Testis (tissue), 5 donors: ENCODE measurements at places on chromosomes 3 and 15.

- H3K27ac ChIP-seq, result no peak overlapping the region
- no peaks in the 10 kb centered on the region for H3K27me3 ChIP-seq
- no peak overlapping the region for H3K4me3 ChIP-seq
- H3K4me1 ChIP-seq, result no peaks in the 10 kb centered on the region
- no peak for DNase-seq
- no peaks in the 10 kb centered on the region for H3K36me3 ChIP-seq
Observed at GRCh38 chr3:156160647-156161046, 40.3 kb downstream of the KCNAB1 start.

DNA sequence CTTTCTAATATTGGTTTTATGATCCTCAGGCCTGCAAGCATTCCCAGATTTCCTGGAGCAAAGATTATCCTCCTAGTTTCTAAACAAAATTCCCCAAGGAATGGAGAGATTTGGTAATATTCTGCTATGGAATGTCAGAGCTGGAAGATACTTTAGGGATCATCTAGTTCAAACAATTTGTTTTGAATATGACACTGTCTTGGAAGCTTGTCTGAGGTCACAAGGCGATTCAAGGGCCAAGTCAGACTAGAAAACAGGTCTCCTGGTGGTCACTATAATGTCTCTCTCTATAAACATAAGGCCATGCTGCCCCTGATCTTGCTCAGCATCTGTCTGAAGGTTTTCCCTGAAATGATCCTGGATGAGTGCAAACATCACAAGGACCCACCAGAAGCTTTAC, 143.4 kb upstream of the BCL6 start:
- no peak overlapping the region for H3K27ac ChIP-seq
- H3K27me3 ChIP-seq, result no peaks in the 10 kb centered on the region
- DNase-seq, result no peak
- H3K4me3 ChIP-seq, result no peak overlapping the region
- H3K36me3 ChIP-seq, result no peaks in the 10 kb centered on the region
- H3K4me1 ChIP-seq, result no peaks in the 10 kb centered on the region

DNA sequence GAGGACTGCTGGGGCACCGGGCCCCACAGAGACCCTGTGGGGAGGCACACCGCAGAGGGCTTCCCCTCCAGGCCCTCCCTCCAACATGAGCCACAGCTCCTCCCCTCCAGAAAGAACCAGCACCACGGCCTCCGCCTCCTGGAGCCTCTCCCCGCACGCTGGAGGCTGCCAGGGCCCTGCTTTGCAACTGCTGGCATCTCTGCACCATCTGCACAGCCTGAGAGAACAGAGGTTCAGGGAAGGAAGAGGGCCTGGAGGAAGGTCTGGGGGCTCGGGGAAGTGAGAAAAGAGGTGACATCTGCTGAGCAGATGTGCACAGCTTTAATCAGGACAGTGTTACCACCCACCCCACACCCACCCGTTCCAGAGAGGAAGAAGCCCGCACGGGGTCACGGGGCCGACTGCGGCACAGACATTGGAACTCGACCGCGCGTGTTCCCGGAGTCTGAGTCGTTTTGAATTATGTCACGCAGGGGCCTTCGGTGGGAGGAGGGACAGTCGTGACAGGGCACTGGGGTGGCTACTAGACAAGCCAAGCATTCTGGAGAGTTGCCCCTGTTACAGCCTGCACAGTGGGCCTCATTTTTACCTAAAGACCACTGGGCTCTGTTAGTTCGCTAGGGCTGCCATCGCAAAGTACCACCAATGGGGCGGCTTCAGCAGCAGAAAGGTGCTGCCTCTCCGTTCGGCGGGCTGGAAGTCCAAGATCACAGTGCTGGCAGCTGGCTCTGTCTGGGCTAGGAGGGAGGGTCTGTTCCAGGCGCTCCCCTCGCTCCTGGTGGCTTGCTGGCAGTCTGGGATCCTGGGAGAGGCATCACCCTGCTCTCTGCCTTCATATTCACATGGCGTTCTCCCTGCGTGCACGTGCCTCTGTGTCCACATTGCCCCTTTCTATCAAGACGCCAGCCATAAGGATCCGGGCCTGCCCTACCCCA, 194.8 kb downstream of the XXYLT1 start:
- H3K27me3 ChIP-seq, result no peaks in the 10 kb centered on the region
- H3K27ac ChIP-seq, result no peak overlapping the region
- no peak for DNase-seq
- no peaks in the 10 kb centered on the region for H3K4me1 ChIP-seq
- no peak overlapping the region for H3K4me3 ChIP-seq

GRCh38 chr15:28871168-28871567, 14.6 kb upstream of the APBA2 start:
- H3K27me3 ChIP-seq, result no peaks in the 10 kb centered on the region
- no peak overlapping the region for H3K4me3 ChIP-seq
- no peaks in the 10 kb centered on the region for H3K36me3 ChIP-seq
- no peak for DNase-seq
- H3K4me1 ChIP-seq, result no peaks in the 10 kb centered on the region

GRCh38 chr15:26771168-26771567, 1.7 kb downstream of the GABRB3 start:
- H3K27me3 ChIP-seq, result no peaks in the 10 kb centered on the region
- H3K4me1 ChIP-seq, result no peaks in the 10 kb centered on the region
- H3K4me3 ChIP-seq, result no peak overlapping the region
- no peaks in the 10 kb centered on the region for H3K36me3 ChIP-seq

DNA sequence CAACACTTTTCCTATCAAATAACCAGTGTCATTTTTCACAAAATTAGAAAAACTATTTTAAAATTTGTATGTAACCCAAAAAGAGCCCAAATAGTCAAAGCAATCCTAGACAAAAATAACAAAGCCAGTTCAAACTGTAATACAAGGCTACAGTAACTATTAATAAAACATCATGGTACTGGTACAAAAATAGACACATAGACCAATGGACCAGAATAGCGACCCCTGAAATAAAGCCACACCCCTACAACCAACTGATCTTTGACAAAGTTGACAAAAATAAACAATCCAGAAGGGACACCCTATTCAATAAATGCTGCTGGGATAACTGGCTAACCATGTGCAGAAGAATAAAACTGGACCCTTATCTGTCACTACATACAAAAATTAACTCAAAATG, 19.9 kb downstream of the TM4SF18 start:
- H3K4me1 ChIP-seq, result no peaks in the 10 kb centered on the region
- no peaks in the 10 kb centered on the region for H3K27me3 ChIP-seq
- no peaks in the 10 kb centered on the region for H3K36me3 ChIP-seq
- no peak overlapping the region for H3K27ac ChIP-seq

DNA sequence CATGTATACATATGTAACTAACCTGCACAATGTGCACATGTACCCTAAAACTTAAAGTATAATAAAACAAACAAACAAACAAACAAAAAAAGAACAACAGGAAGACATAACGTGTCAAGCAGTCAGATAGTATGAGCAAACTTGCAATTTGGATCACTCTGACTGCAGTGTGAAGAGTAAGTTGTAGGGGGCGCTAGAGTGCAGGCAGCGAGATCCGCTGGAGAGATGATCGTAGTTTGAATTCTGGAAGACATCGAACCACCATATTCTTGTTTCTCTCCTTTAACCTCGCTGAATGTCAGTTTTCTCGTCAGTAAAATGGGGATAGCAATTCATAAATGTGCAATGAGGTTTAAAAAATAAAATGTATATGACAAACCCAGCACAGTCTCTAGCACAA, 165.2 kb upstream of the LMCD1 start:
- H3K4me1 ChIP-seq, result no peaks in the 10 kb centered on the region
- no peak overlapping the region for H3K4me3 ChIP-seq
- H3K36me3 ChIP-seq, result no peaks in the 10 kb centered on the region
- no peaks in the 10 kb centered on the region for H3K27me3 ChIP-seq
- H3K27ac ChIP-seq, result no peak overlapping the region

- peaks cover 15% of the 10 kb centered on the region for H3K4me1 ChIP-seq
- no peaks in the 10 kb centered on the region for H3K27me3 ChIP-seq
- no peaks in the 10 kb centered on the region for H3K36me3 ChIP-seq
- H3K27ac ChIP-seq, result no peak overlapping the region
- DNase-seq, result peak; percentile 42
Observed at GRCh38 chr3:184761075-184761841, 49.4 kb upstream of the MAGEF1 start.

GRCh38 chr15:56468401-56468800, 3.5 kb upstream of the MNS1 start:
- no peak overlapping the region for H3K4me3 ChIP-seq
- H3K36me3 ChIP-seq, result no peaks in the 10 kb centered on the region
- no peak overlapping the region for H3K27ac ChIP-seq
- no peak for DNase-seq

DNA sequence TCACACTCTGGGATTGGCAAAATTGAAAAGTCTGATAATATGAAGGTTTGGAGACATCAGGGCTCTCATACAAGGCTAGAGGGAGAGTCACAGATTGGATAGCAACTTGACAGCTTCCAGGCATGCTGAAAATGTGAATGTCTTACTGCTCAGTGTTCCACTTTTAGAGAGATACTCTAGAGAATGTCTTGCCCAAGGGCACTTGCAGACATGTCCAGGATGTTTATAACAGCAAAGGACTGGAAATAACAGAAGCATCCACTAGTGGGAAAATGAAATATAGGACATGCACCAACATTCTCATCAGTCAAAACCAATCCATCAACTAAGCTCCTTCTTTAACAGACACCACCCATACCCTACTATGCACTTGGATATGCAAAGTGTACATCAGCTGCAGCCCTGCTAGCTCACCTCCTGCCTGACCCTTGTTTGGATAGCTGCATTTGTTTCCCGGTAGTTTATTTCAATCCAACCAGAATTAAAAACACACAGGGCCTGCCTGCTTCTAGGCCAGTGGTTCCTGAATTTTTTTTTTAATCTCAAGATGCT, 101.6 kb upstream of the ARHGEF3 start:
- no peaks in the 10 kb centered on the region for H3K36me3 ChIP-seq
- no peaks in the 10 kb centered on the region for H3K4me1 ChIP-seq
- no peak for DNase-seq
- no peak overlapping the region for H3K27ac ChIP-seq
- H3K27me3 ChIP-seq, result no peaks in the 10 kb centered on the region

- no peaks in the 10 kb centered on the region for H3K4me1 ChIP-seq
- no peak overlapping the region for H3K27ac ChIP-seq
- H3K4me3 ChIP-seq, result no peak overlapping the region
- H3K36me3 ChIP-seq, result no peaks in the 10 kb centered on the region
Observed at GRCh38 chr15:100951965-100952364, 32.8 kb downstream of the LRRK1 start.

GRCh38 chr15:71106802-71107500, 8.3 kb upstream of the THSD4 start:
- H3K27ac ChIP-seq, result no peak overlapping the region
- peaks cover 8% of the 10 kb centered on the region for H3K4me1 ChIP-seq
- no peaks in the 10 kb centered on the region for H3K36me3 ChIP-seq
- no peaks in the 10 kb centered on the region for H3K27me3 ChIP-seq
- H3K4me3 ChIP-seq, result no peak overlapping the region

DNA sequence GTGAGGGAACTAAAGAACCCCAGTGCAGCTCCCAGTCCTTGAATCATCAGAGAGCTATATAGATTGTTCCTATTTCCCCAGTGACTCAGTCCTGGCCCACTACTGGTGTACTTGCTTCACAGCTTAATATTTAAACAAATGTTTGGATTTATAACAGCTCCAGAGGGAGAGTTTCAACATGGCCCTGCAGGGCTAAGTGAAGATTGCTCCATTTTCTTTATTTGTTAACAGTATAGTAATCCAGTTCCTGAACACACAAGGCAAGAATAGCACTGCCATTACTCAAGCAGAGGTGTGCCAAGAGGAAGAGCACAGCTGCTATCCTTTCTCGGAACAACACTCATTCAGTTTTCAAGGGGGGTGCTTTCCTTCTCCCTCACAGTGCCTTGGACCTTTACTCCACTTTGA, 6.5 kb downstream of the SQOR start:
- no peaks in the 10 kb centered on the region for H3K36me3 ChIP-seq
- peaks cover 5% of the 10 kb centered on the region for H3K4me1 ChIP-seq
- no peaks in the 10 kb centered on the region for H3K27me3 ChIP-seq
- no peak overlapping the region for H3K4me3 ChIP-seq

GRCh38 chr15:53454843-53455721, 304.4 kb downstream of the WDR72 start:
- H3K4me3 ChIP-seq, result no peak overlapping the region
- H3K27me3 ChIP-seq, result no peaks in the 10 kb centered on the region
- H3K27ac ChIP-seq, result no peak overlapping the region

- H3K4me3 ChIP-seq, result no peak overlapping the region
- H3K27ac ChIP-seq, result no peak overlapping the region
- H3K36me3 ChIP-seq, result no peaks in the 10 kb centered on the region
- H3K27me3 ChIP-seq, result no peaks in the 10 kb centered on the region
Observed at GRCh38 chr3:138761002-138761401, 73.7 kb downstream of the PIK3CB start.

DNA sequence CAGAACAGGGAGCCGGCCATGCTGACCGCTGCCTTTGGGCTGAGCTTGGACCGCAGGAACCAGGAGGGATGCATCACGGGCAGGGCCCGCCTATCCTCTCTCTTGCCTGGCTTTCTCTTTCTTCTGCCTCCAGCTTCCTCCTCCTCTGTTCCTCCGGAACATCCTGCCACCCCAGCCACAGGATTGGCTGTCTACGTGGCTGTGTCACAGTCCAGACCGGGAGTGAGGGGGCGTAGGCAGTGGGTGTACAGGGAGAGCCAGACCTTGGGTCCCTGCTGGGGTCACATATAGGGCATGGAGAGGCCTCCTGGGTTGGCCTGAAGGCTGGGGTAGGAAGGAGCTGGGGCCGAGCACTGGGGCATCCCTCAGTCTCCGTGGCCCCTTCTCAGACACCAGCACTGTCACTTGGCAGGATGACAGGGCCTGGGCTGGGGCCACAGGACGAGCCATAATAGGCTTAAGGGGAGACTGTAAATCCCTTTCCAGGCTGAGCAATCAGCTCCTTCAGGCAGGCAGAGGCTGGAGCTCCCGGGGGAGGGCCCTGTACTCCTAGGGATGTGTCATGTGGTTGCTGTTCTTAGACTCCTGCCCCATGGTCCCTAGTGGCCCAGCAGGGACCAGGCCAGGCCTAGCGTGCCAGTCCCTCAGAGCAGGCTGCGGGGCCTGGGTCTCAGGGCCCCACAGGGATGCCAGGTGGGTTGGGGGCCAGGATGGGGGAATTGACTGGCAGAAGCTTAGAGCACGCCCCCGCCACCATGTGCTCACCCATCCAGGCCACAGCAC, 25.4 kb downstream of the LINGO1 start:
- DNase-seq, result no peak
- H3K4me3 ChIP-seq, result no peak overlapping the region
- H3K27ac ChIP-seq, result no peak overlapping the region
- H3K36me3 ChIP-seq, result no peaks in the 10 kb centered on the region

DNA sequence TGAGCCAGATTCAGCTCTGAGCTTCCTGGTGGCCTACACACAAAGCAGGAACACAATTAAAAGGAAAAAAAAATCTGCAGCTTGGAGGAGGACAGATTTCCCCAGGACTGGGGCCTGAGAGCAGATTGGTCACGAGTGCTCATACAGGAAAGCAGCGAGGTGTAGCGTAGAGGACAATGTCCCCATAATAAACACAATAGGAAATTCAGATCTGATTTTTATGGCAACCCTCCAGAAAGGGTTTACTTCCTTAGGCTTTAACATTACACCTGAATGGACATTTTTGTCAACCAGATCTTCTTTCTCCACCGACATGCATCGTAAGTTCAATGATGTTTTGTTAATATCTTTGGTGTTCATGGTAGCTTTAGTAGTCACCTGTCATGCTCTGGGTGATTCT, 23.3 kb downstream of the SLC6A20 start:
- no peak overlapping the region for H3K4me3 ChIP-seq
- no peaks in the 10 kb centered on the region for H3K4me1 ChIP-seq
- H3K27ac ChIP-seq, result no peak overlapping the region
- no peaks in the 10 kb centered on the region for H3K36me3 ChIP-seq
- H3K27me3 ChIP-seq, result no peaks in the 10 kb centered on the region
